ENCODE measurements at places on chromosomes 2 and 18.
A peak's percentile ranks its signal among the peaks of the same experiment; 100 is the strongest.

- no peak for DNase-seq
Observed at GRCh38 chr18:9177031-9177430, 40.5 kb downstream of the ANKRD12 start.

DNA sequence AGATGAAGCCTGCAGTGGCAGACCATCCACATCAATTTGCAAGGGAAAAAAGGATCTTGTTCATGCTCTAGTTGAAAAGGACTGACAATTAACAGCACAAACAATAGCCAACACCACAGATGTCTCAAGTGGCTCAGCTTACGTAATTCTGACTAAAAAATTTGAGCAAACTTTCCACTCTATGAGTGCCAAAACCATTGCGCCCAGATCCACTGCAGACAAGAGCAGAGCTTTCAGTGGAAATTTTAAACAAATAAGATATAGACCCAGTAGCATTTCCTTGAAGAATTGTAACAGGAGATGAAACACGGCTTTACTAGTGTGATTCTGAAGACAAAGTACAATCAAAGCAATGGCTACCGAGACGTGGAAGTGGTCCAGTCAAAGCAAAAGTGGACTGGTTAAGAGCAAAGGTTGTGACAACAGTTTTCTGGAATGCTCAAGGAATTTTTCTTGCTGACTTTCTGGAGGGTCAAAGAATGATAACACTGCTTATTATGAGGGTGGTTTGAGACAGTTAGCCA is 12.0 kb upstream of the ZNF396 start:
- peak; percentile 64 for DNase-seq

- peak; percentile 70 for DNase-seq
Observed at GRCh38 chr2:195051401-195051800, 605.6 kb upstream of the SLC39A10 start.

GRCh38 chr2:145026456-145027455 is 506.8 kb upstream of the ZEB2 start:
- peak; percentile 44 for DNase-seq

DNA sequence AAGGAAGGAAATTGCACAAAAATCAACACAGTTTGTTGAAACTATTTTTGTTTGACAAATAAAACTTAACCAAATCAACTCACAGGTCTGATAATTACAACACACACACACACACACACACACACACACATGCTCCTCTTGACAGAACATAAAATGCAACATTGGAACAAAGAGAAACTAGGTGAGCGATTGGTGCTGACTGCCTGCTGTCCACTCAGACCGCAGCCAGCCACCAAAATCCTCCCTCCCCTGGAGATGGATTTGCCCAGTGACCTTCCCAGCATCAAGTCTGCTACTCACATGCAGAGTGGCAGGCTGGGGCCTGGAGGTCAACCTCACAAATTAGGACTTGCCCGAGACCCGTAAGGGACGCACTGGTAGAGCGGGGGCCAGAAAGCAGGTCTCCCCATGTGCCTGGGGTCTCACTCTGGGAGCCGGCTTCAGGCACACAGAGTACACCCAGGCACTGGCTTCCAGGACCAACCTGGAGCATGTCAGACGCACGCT is 61.4 kb downstream of the DIPK1C start:
- no peak for DNase-seq

DNA sequence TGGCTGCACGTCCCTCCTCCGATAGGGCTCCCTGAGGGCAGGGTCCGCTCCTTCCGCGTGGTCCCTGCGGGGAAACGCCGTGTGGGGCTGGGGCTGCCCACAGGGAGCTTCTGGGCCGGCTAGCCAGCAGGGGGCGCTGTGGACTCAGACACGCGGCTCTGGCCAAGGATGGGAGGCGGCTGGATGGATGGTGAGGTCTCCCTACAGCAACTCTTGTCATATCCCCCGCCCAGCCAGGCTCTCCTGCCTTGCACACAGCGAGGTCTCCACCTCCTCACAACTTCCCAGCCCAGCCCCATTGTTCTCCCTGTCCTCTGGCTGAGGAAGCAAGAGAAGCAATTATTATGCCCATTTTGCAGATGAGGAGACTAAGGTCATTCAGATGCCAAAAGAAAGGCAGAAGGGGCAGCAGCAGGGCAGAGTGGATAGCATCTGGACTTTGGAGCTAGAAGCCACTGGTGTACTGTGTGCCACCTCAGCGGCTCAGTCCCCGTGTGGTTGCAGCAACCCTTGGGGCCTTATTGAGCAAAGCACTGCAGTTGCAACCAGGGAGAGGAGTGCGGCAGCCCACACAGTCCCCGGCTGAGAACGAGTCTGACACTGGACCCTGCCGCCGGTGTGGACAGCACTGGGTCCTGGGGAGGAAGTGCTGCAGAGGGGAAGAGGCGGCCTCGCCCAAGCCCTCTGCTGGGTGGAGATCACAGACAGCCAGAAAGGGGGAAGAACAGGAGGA is 99.0 kb downstream of the ZFP36L2 start:
- DNase-seq = no peak

GRCh38 chr18:32767400-32767799 is 5.4 kb downstream of the KLHL14 start:
- DNase-seq = no peak

DNA sequence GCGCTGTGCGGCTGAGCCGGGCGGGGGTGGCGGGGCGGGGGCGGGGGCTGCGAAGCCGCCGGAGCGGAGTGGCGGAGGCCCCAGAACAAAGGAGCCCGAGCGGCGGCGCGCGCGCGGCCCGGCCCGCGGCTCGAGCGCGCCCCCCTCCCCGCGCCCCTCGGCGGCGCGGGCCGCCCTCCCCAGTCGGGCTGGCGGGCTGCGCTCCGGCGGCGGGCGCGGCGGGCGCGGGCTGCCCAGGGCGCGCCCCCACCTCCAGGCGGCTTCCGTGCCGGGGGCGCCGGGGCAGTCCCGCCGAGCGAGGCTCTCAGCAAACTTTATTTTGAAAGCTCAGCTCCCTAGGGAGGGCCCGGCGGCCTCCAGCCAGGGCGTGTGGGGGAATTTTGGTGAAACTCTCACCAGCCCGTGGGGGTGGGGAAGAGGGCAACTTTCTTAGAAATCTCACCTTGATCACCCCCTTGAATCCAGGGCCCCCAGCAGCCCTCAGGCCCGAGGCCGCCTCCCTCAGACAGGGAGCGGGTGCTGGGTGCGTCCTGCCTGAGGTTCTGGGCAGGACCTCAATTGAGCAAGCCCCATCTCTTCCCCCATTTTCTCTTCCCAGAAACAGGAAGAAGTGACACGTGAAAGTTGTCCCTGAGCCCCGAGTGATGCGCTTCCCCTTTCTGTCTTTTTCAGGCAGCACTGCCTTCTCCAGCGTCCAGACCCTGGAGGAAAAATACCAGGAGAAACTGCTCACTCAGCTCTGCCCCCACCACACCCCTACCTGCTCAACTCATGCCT is 786 bp downstream of the TET3 start:
- no peak for DNase-seq

GRCh38 chr18:67733088-67733487 is 216.6 kb upstream of the DSEL start:
- peak; percentile 68 for DNase-seq

- DNase-seq = peak; percentile 38
Observed at GRCh38 chr2:175929850-175930249, 72.2 kb downstream of the LNPK start.

DNA sequence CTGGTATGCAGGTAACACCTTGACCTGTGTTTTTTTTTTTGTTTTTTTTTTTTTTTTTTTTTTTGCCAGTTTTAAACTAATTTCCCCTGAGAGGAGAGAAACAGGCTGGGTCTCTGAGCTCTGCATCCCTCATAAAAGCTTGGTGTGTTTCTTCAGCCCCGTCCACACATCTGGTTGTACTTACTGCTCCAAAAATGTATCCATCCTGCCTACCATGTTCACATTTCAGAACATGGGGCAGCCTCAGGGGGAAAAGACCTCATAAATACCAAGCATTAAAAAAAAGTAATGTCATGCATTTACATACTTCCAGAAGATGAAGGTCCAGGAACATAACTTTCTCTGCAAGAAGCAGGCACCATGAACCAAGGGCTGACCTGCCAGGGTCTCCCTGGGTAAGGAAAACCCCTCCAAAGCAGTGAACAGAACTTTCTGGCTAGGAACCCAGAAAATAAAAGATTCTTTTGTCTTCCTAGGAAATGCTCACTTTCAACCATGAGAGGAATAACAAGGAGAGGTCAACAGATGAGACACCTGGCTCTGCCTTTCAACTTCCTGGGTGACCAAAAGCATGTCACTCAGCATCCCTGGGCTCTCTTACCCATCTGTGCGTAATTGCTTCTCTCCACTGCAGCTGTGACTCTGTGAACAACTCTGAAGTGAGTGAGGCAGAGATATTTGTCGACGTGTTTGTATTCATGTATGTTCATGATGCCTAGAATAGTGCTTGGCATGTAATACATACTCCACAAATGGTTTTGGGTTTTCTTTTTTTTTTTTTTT is 118.6 kb downstream of the MCFD2 start:
- no peak for DNase-seq

DNA sequence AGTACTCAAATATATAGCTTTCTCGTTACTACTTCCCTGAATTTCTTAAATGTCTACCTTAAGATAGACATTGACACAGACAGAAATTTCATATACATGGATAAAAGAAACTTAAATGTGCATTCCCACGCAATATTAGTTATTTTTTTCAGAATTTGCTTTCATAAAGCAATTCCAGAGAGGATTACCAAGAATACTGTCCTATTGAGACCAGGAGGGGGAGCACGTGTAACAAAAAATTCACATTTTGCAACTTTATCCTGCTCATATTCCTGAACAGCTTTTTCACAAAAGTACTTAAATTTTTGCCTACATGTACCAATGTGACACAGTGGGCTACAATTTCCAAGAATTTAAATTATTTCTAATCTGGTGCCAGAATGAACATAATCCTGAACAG is 30.7 kb upstream of the ERCC3 start:
- DNase-seq = peak; percentile 61

DNA sequence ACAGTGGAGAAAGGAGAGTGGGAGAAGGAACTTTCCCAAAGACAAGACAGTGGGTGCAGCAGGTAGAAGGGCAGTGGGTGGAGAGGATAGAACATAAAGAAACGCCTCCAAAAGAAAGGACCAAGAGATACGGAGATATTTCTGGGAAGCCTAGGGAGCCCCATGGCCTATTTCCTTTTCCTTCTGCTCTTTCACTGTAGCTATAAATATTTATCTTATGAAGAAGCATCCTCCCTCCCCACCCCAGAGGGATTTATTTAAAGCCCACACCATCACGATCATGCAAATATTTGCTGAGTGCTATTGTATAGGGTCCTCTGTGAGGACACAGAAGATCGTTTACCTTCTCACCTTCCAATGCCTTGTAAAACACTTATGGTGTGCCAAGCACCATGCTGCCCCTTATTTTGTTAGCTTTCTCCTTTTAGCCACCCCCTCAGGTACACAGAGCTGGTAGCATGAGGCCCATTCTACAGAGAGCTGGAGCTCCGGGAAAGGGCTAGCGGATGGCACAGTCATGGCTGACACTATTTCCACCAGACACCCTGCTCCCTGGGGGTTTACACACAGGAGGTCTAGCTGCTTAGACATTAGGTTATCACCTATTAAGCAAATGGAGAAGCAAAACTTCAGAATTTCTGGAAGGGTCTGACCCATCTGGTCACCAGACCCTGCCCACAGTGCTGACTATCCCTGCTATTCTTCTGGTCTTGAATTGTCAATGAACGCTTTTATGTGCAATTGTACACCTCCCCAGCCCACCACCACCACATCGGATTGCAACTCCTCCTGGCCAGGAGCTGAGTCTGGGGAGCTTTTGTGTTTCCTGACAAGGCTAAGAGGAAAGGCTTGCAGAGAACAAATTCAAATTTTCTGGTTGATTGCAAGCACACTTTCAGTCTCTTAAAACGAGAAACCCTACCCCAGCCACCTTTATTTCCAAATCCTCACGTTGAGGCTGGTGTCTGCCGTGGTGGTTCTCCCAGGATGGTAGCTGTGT is 91.8 kb upstream of the KLF7 start:
- no peak for DNase-seq

GRCh38 chr18:22745966-22746365 is 187.2 kb upstream of the RBBP8 start:
- DNase-seq = no peak

GRCh38 chr2:31414601-31415241 is at the start of gene XDH:
Gene XDH, minus strand, starts transcription at chr2:31414742. Its CDS starts 76 bp downstream, at chr2:31414666.
- DNase-seq = no peak

GRCh38 chr2:58215429-58215828 is 25.7 kb downstream of the FANCL start:
- peak; percentile 41 for DNase-seq

GRCh38 chr2:28117104-28117596 is 226.6 kb downstream of the BABAM2 start:
- DNase-seq = no peak

- no peak for DNase-seq
Observed at GRCh38 chr2:195307751-195308150, 349.3 kb upstream of the SLC39A10 start.

DNA sequence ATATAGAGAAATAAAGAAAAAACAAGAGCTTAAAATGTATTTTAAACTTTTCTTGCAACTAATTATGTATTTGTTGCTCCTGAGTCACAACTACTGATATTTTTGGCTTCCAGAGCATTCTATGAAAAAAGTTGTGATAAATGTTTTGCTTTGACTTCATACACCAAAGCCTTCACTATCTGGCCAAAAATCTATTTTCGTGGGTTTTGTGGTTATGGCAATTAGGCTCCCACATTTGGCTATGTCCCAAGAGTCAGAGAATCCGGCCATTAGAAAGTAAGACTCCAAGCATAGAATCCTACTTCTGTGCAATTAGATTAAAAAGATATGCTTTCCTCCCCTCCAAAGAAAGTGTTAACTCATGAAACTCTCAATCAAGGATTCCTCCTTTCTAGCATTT is 1456.1 kb upstream of the ACVR2A start:
- DNase-seq = peak; percentile 69

DNA sequence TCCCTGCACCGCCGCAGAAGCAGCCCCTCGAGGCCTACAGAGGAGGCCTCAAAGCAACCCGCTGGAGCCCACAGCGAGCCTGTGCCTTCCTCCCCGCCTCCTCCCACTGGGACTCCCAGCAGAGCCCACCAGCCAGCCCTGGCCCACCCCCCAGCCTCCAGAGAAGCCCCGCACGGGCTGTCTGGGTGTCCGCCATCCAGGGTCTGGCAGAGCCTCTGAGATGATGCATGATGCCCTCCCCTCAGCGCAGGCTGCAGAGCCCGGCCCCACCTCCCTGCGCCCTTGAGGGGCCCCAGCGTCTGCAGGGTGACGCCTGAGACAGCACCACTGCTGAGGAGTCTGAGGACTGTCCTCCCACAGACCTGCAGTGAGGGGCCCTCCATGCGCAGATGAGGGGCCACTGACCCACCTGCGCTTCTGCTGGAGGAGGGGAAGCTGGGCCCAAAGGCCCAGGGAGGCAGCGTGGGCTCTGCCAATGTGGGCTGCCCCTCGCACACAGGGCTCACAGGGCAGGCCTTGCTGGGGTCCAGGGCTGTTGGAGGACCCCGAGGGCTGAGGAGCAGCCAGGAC is 31.2 kb downstream of the GPC1 start:
- DNase-seq = no peak

GRCh38 chr18:9755615-9756014 is 47.5 kb downstream of the RAB31 start:
- DNase-seq = no peak

DNA sequence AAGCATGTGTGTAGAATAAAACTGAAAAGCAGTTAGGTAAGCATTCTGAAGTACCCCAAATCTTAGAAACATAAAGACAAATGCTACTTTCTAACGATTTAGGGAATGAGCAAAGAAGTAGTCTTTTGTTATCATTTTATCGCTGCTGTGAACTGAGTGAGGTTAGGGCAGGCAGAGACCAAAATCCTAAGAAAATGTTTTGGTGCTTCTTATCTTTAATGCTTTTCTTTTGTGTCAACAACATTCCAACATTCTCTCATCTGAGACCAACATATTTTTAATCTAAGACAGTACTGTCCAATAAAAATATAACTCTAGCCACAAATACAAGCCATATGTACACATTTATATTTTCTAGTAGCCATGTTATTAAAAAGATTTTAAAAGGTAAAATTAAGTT is 789.4 kb upstream of the PIK3C3 start:
- DNase-seq = no peak

GRCh38 chr2:61566566-61566965 is 28.4 kb upstream of the XPO1 start:
- no peak for DNase-seq
